ENCODE measurements at places on chromosomes 6 and 20.

- no peak for DNase-seq
Measured at GRCh38 chr6:30926644-30927043, 5.3 kb downstream of the SFTA2 start.

- no peak for DNase-seq
Measured at GRCh38 chr6:42405021-42405420, 46.7 kb downstream of the TRERF1 start.

GRCh38 chr6:1607516-1608221, 2.0 kb upstream of the FOXC1 start:
- no peak for DNase-seq

GRCh38 chr6:151963001-151963400, 155.5 kb downstream of the ESR1 start:
- no peak for DNase-seq

DNA sequence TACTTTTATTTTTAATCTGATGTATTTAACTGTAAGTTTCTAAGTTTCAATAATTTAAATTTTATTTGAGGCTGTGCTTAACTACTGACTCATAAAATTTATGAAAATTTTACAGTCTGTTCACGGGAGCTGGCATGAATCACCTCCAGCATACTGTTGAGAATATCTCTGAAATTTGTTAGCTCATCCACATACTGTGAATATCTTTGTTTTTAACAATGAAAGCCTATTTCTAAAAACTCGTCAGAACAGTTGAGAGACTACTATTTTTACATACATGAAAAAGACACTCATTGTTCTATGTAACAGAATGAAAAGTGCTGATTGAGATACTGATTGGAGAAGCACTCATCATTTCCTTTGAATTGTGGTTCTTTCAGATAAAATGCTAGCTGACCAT, 749.3 kb downstream of the TENT5A start:
- no peak for DNase-seq

- DNase-seq: no peak
Measured at GRCh38 chr6:46940433-46941226, 18.9 kb upstream of the ADGRF5 start.

GRCh38 chr20:35680452-35681183, 15.9 kb upstream of the CPNE1 start:
- no peak for DNase-seq

GRCh38 chr6:44268095-44268628, 2.1 kb upstream of the TMEM151B start:
- peak; percentile 72 for DNase-seq

GRCh38 chr20:52179331-52180179, 12.0 kb downstream of the ZFP64 start:
- no peak for DNase-seq

GRCh38 chr6:136123468-136123867, 126.6 kb downstream of the MTFR2 start:
- no peak for DNase-seq

GRCh38 chr6:57220083-57220703, 1.9 kb downstream of the RAB23 start:
- no peak for DNase-seq

DNA sequence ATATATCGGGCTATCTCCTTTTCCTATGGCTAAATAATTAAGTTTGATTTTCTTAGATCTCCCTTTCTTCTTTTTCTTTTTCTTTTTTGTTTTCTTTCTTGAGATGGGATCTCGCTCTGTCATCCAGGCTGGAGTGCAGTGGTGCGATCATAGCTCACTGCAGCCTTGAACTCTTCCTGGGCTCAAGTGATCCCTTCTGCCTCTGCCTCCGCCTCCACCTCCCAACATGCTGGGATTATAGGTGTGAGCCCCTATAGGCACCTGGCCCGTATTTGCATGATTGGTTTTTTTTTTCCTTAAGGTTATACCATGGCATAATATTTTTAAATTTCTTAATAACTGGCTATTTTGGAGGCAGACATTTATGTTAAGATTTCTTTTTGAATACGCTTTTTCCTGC, 106.3 kb downstream of the SCAF8 start:
- DNase-seq: no peak

DNA sequence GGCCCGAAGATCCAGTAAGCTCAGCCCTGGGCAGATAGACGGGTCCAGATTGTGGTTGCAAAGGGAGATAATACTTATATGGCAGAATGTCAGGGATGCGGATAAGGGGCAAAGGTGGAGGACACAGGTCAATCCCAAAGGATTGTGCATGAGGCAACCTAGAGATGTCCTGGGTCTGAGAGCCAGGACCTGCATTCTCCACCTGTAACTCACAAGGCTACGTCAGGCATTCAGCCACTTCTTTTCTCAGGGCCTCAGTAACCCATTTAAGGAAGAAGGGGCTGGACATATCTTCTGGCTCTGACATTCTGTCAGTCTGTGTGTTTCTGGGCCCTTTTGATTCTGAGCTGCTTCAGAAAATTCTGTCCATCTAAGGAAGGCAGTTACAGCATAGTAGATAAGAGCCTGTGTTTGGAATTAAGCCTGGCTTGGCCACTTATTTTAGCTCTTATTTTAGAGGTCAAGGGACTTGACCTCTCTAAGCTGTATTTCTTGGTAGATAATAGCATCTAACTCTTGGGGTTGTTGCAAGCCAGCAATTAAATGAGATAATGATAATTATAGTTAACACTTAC, 40.2 kb downstream of the CNBD2 start:
- DNase-seq: no peak

GRCh38 chr20:62700261-62700930, 8.2 kb upstream of the NTSR1 start:
- DNase-seq: no peak

GRCh38 chr20:47956268-47956995, 171.2 kb upstream of the SULF2 start:
- no peak for DNase-seq

DNA sequence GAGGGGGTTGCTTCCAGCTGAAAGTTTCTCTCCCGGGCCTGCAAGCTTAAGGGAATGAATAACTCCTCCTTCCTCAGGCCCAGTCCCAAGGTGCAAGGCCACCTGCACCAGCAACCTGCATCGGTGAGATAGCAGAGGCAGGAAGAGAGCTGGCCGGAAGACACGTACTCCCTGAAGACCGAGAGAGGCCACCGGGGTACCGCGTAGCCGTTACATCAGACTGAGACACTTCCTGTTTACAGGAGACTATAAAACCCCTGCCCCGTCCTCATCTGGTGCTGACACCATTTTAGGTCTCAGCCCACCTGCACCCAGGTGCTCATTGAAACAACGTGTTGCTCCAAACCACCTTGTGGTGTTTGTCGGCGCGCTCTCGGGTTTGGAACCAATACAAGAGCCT, 60.5 kb upstream of the PRND start:
- peak; percentile 10 for DNase-seq

GRCh38 chr6:62102387-62102786, 183.6 kb downstream of the KHDRBS2 start:
- DNase-seq: no peak

GRCh38 chr6:26045928-26046368, 41.3 kb upstream of the HFE start:
- no peak for DNase-seq

DNA sequence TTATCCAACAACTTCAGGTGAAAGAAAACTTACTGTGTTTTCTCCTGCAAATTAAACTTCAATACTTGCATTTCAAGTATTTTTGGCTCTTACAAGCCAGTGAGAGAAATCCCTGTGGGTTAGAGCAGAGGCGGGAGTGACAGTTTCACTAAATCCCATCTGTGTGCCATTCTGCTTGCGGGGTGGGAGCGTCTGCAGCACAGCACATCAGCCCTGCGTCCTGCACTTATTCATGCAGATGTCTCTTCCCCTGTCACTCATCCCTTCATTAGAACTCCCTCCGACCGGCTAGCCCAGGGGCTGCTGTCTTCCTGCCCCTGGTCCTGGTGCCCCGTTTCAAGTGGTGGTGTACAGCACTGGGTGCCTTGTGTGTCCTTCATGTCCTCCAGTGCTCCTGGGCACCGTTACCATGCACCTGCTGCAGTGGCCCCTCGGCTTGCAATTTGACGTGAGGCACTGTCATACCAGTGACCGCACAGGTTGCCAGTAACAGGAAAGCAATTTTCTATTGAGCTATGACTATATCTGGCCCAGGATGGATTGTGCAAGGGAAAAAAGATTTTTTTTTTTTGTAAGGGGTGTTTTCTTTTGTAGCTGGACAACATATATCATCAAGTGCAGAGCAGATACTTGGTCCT, 59.4 kb downstream of the INSM1 start:
- no peak for DNase-seq

GRCh38 chr6:97841763-97842162, 558.7 kb upstream of the MMS22L start:
- no peak for DNase-seq

DNA sequence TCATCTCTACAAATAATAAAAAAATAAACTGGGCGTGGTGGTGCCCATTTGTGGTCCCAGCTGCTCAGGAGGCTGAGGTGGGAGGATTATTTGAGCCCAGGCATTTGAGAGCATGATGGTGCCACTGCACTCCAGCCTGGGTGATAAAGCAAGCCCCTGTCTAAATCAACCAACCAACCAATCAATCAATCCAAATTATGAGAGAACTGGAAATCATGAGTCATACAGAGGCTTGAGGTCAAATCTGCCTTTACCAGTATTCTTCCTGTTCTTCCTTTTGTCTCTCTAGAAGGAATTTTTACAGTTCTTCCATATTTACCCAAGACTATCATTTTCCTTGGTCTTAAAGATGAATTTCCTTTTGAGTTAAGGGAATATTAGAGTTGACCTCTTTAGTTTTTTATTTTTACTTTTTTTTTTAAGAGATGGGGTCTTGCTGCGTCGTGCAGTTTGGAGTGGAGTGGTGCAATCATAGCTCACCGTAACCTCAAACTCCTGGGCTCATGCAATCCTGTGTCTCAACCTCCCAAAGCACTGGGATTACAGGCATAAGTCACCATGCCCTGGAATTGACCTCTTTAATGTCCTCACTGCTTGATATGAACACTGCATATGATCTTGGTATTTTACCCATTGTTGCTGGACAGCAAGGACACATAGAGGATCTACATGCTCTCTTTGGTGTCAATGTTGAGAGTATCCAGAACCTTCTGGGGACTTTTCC, 44.1 kb upstream of the TXNDC5 start:
- no peak for DNase-seq

- no peak for DNase-seq
Measured at GRCh38 chr6:114157848-114158247, 185.0 kb downstream of the HS3ST5 start.

- peak; percentile 78 for DNase-seq
Measured at GRCh38 chr20:64038565-64039292, 2.7 kb downstream of the C20orf204 start.

- DNase-seq: no peak
Measured at GRCh38 chr20:12095180-12095920, 177.7 kb downstream of the BTBD3 start.

GRCh38 chr6:119683031-119683430, 333.5 kb upstream of the MAN1A1 start:
- no peak for DNase-seq

DNA sequence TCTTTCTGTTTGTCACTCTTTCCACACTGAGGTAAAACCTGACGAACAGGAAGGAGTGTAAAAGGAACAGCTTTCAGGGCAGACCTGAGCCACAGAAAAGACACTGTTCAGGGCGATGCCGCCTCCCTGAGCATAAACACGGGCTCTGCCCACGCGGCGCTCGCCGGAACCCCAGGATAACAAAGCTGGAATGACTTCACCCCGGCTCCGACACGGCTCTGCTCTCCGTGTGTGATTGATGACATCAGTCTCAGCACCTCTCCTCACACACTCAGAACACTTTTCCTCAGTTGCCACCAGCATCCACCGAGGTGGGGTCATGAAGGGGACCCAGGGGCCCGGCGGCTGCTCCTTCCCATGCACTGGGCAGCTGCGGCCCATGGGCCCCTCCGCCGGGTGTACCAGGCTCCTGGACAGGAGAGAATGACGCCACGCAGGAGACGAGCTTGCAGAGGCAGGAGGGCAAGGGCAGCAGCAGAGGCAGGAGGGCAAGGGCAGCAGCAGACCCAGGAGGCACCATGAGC, 43.6 kb downstream of the DLL1 start:
- no peak for DNase-seq

DNA sequence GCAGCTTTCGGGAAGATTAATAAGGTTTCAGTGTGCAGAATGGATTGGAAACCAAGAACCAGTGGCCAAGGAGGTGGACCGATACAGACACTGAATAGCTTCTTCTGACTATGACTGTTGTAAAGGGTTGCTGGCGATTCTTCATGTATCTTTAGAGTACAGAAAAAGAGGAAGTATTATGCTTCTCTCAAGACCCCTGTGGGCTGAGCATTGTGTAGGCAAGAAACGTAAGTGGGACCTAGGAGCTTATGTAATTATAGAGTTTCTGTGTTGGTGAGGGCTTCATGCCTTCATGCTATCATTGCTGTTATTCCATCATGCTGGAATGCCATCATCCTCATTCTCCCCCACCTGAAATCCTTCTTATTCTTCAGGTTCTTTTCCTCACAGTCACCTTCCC, 105.4 kb upstream of the AKIRIN2 start:
- no peak for DNase-seq

- DNase-seq: no peak
Measured at GRCh38 chr6:105726902-105727655, 324.2 kb upstream of the PREP start.

DNA sequence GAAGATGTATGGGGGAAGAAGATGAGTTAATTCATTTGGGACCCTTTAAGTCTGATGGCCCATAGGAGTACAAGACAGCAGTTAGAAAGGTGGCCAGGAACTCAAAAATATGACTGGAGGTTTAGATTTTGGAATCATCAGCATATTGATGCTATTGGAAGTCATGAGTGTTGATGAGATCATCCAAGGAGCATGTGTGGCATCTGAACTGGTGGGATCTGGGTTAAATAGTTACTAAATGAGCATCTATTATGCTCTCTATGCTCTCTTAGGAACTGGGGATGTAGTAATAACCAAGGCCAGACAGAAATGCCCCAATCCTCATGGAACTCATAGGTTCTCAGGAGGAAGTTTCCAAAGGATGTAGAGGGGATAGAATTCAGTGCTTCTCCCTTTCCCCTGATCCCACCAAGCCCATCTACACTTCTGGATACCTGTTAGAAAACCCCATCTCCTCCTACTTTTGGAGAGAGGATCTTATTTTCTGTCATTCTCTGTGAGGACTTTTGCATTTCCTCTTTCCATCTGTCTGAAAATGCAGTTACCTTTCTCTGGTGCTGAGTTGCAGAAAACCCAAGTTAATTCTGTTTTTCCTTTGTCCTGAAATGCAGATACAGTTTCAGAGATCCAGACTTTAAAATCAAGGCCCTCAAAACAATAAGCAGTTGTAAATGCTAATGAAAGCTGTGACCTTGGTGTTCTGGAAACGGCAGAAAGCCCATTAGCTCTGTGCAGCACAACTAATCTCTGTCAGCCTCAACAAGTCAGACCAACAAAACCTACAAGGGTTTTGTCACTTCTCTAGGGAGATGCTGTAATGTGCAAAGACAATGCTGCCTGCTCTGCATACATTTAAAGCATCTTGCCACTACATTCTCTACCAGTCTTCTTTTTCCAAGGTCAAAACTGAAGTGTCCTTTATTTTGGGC, 65.8 kb downstream of the TBC1D7 start:
- DNase-seq: no peak

GRCh38 chr20:18754030-18754652, 59.4 kb upstream of the SCP2D1 start:
- DNase-seq: no peak

Data from stimulated activated CD4-positive, alpha-beta T cell treated with anti-CD3 and anti-CD28 coated beads, Interleukin-4, amount 100 ng/mL, for 24 hours (primary cell).